Activated naive CD4-positive, alpha-beta T cell treated with anti-CD3 and anti-CD28 coated beads for 36 hours (primary cell): ENCODE measurements at places on chromosomes 3 and 15.

- no peak for DNase-seq
These were observed 102.6 kb downstream of the TFG start for GRCh38 chr3:100811779-100812507.

- DNase-seq = no peak
These were observed 195.7 kb downstream of the STT3B start for GRCh38 chr3:31728403-31728802.

DNA sequence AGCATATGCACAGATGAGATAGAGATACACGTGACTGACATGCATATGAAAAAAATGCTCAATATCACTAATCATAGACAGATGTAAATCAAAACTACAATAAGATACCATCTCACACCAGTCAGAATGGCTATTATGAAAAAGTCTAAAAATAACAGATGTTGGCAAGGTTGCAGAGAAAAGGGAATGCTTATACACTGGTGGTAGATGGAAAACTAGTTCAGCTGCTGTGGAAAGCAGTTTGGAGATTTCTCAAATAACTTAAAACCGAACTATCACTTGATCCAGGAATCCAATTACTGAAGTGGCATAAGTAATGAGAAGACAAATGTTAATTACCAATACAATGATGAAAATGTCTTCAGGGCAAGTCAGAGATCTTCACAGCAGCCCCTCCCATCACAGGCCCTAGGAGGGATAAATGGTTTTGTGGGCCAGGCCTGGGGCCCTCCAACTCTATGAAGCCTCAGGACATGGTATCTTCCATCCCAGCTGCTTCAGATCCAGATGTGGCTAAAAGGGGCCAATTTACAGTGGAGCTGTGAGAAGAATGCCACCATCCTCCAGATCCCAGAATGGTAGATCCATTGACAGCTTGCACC is 71.4 kb upstream of the PLSCR4 start:
- no peak for DNase-seq

GRCh38 chr3:120678331-120678947 is 3.6 kb downstream of the HGD start:
- DNase-seq = peak; percentile 6
